GM19239 (cell line): ENCODE measurements at places on chromosomes 4 and X.

- DNase-seq, result no peak
These were observed 19.5 kb downstream of the EPGN start for GRCh38 chr4:74327762-74328161.

DNA sequence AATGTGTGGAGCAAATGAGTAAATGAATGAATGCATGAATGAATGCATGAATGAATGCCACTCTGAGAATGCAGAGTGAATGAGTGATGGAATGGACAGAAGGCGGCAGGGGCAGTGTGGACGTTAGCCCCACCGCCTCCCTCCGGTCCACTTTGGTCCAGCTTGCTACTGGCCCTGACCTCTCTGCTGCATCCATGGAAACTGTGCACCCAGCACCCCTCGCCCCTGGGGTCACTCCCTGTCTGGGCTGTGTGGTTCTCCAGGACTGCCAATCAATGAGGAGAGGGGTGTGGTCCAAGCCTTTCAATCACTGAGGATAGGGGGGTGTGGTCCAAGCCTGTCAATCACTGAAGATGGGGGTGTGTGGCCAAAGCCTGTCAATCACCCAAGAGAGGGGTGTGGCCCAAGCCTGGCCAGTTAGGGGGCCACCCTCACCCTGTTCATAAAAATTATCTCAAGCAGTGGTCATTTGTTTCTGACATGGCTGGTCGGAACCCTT lies 39.2 kb upstream of the ASMTL start:
- no peak for DNase-seq

DNA sequence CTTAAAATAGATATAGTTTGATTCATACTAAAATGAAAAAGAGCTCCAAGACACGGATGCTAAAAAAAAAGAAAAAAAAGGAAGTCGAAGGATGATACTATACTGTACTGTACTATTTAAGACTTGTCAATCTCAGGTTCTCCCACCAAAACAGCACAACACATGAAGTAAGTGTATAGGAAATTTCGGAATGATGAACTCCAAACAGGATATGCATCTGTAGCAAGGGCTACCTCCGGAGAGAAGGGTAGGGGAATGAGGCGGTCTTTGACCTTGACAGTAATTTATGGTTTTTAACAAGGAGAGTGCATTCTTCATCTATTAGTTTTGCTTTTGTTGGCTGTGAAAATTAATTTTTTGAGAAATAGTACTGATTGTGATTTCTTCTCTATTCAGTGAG lies 541 bp upstream of the FIP1L1 start:
- no peak for DNase-seq

DNA sequence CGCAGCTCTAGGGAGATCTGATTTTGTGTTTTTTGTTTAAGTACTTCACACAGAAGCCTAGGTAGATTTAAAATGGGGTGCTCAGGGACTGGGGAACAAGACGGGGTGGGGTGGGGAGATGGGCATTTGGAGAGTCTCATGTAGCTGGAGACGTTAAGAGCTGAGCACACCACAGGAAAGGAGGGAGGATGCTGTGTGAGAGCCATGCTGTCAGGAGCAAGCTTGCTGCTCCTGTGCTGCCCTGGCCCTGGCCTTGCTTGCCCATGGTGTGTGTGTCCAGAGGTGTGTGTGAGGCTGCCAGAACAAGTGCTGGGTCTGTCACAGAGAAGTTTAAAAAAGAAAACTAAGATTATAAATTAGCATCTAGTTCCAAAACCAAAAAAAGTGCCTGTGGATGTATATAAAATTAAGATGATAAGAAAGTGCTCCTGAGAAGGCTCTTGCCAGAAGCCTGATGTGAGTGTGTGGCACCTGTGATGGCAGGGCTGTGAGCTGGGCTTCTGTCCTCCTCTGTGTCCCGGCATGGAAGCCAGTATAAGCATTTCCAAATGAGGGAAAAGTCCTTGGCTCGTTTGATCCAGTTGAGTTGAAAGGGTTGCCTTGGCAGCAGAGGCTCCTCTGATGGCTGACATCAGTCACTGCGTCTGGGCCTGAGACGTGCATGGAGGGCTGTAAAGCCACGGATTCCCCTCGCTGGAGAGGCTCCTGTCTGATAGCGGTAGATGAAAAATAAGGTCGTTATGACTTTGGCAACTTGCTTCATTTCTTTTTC lies 63.5 kb downstream of the NELFA start:
- no peak for DNase-seq

DNA sequence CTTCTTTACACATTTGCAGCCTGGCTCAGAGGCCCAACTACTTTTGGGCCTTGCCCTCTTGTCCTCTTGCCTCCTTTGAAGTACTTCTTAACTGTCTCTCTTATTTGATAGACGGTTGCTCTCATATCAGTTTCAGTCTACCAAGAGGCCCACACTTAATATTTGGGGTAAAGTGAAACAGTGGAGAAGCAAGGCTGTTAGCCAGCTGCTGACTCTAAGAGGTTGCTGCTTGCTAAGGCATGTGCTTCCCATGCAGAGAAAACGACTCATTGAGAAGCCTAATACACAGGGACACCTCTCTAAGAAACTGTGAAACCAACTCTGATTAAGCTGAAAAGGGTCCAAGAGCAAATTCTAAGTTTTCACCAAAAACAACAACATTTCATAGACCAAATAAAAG lies 94.6 kb downstream of the PPP3CA start:
- no peak for DNase-seq

GRCh38 chr4:185205697-185206342 lies 2.0 kb upstream of the CFAP97 start:
- DNase-seq, result no peak

DNA sequence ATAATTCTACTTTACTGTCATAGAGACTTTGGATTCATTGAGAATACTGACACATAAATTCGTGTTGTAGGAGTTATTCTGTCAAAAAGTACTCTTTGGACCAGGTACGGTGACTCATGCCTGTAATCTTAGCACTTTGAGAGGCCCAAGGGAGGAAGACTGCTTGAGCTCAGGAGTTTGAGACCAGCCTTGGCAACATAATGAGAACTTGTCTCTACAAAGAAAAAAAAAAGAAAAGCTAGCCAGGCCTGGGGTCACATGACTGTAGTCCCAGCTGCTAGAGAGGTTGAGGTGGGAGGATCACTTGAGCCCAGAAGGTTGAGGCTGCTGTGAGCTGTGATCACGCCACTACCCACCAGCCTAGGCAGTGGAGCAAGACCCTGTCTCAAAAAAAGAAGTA lies 54.9 kb downstream of the WDR19 start:
- DNase-seq, result no peak

GRCh38 chr4:185115827-185116232 lies 27.2 kb upstream of the SLC25A4 start:
- DNase-seq, result no peak

GRCh38 chrX:21740329-21741274 lies 17.3 kb downstream of the SMPX start:
- no peak for DNase-seq

- DNase-seq, result no peak
These were observed 11.9 kb upstream of the NSUN7 start for GRCh38 chr4:40737879-40738278.

DNA sequence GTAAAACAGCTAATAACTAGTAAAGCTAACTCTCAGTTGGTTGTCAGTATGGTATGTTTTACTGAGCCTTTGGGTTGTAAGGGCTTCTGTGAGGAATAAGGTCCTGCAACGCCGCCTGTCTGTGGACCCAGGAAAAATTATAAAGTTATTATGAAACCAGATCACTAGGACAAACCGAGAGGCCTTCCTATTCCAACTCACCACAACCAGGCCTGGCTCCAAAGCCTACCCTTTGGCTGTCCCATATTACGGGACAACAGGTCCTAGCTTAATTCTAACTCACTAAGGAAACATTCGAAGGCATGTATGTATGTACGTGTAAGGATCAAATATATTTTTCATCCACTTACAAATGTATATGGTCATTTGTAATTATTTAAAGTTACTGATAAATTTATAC lies 1.4 kb downstream of the ANKRD17 start:
- DNase-seq, result no peak

GRCh38 chr4:137956256-137956655 lies 285.9 kb downstream of the SLC7A11 start:
- DNase-seq, result no peak
